Aorta (tissue), 5 donors: ENCODE measurements at places on chromosomes 6 and 20. TPM values are rescaled to one million over a fixed set of nuclear protein-coding genes. Genes with fewer than 3 reads are reported as not detected.
A peak's percentile ranks its signal among the peaks of the same experiment; 100 is the strongest.

DNA sequence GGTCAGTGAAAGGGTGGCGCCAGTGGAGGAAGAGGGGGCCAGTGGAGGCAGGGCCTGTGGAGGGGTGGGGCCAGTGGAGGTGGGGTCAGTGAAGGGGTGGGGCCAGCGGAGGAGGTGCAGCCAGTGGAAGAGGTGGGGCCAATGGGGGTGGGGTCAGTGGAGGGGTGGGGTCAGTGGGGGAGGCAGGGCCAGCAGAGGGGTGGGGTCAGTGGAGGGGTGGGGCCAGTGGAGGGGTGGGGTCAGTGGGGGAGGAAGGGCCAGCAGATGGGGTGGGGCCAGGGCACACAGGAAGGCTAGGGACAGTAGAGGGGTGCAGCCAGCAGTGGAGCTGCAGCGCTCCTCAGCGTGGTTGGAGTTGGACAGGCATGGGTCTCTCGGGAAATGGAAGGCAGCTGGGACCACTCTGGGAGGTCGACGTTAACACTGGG, 18.7 kb downstream of the ADRM1 start:
- no peak overlapping the region for H3K4me3 ChIP-seq
- no peak overlapping the region for H3K27ac ChIP-seq
- no peak for DNase-seq
- no peaks in the 10 kb centered on the region for H3K27me3 ChIP-seq
- no peaks in the 10 kb centered on the region for H3K4me1 ChIP-seq
- peaks cover 15% of the 10 kb centered on the region for H3K36me3 ChIP-seq

- no peak overlapping the region for H3K27ac ChIP-seq
- DNase-seq = no peak
- no peaks in the 10 kb centered on the region for H3K4me1 ChIP-seq
- no peaks in the 10 kb centered on the region for H3K27me3 ChIP-seq
These were observed 69.3 kb downstream of the EYA2 start for GRCh38 chr20:46963758-46964617.

GRCh38 chr6:155883741-155884140, 428.1 kb upstream of the NOX3 start:
- H3K4me3 ChIP-seq = no peak overlapping the region
- no peaks in the 10 kb centered on the region for H3K27me3 ChIP-seq
- H3K4me1 ChIP-seq = no peaks in the 10 kb centered on the region
- H3K36me3 ChIP-seq = no peaks in the 10 kb centered on the region
- no peak overlapping the region for H3K27ac ChIP-seq

- no peak overlapping the region for H3K27ac ChIP-seq
- H3K4me3 ChIP-seq = no peak overlapping the region
- no peaks in the 10 kb centered on the region for H3K4me1 ChIP-seq
- no peak for DNase-seq
- H3K27me3 ChIP-seq = no peaks in the 10 kb centered on the region
These were observed 1410.4 kb downstream of the EPHA7 start for GRCh38 chr6:92008757-92009502.

- no peaks in the 10 kb centered on the region for H3K4me1 ChIP-seq
- DNase-seq = no peak
- no peak overlapping the region for H3K27ac ChIP-seq
- H3K27me3 ChIP-seq = no peaks in the 10 kb centered on the region
- no peaks in the 10 kb centered on the region for H3K36me3 ChIP-seq
- H3K4me3 ChIP-seq = no peak overlapping the region
These were observed 1.7 kb downstream of the SLC22A23 start for GRCh38 chr6:3455147-3455568.

GRCh38 chr6:122075084-122075838, 324.2 kb upstream of the HSF2 start:
- H3K36me3 ChIP-seq = no peaks in the 10 kb centered on the region
- DNase-seq = no peak
- no peaks in the 10 kb centered on the region for H3K4me1 ChIP-seq
- H3K27me3 ChIP-seq = no peaks in the 10 kb centered on the region
- no peak overlapping the region for H3K4me3 ChIP-seq

GRCh38 chr6:108781419-108782100, 66.7 kb upstream of the ARMC2 start:
- no peaks in the 10 kb centered on the region for H3K36me3 ChIP-seq
- no peaks in the 10 kb centered on the region for H3K27me3 ChIP-seq
- no peak overlapping the region for H3K27ac ChIP-seq

DNA sequence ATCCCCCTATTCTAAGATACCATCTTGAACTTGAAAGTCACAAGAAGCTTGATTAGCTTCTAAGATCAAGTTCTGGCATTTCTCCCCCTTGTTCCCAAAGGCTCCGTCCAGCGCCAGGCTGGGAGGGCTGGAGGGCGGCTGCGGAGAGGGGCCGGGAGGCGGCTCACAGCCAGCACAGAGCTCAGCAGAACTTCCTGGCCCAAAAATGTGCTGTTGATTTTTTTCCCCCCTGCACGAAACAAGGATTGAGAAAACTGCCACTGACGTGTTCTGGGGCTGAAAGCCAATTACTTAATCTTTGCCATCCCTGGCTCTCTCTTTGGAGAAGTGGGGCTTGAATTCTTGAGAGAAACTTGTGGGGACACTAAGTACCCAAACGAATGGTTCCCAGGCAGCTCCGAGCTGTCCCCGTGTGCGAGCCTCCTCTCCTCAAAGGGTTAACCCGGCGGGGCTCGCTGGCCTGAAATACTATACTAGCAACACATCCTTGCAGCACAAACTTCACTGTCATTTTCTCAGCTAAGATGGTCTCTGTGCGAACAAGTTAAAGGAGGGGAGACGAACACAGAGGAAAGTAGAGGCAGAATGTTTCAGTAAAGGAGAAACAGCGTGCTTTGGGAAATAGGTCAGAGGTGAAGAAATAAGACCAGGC, 452 bp downstream of the TRAF3IP2 start:
- peak overlapping the region; percentile 43 for H3K4me3 ChIP-seq
- H3K27me3 ChIP-seq = no peaks in the 10 kb centered on the region
- peak; percentile 88 for DNase-seq
- H3K36me3 ChIP-seq = no peaks in the 10 kb centered on the region
- peak overlapping the region; percentile 99 for H3K27ac ChIP-seq
- H3K4me1 ChIP-seq = peaks cover 2% of the 10 kb centered on the region

DNA sequence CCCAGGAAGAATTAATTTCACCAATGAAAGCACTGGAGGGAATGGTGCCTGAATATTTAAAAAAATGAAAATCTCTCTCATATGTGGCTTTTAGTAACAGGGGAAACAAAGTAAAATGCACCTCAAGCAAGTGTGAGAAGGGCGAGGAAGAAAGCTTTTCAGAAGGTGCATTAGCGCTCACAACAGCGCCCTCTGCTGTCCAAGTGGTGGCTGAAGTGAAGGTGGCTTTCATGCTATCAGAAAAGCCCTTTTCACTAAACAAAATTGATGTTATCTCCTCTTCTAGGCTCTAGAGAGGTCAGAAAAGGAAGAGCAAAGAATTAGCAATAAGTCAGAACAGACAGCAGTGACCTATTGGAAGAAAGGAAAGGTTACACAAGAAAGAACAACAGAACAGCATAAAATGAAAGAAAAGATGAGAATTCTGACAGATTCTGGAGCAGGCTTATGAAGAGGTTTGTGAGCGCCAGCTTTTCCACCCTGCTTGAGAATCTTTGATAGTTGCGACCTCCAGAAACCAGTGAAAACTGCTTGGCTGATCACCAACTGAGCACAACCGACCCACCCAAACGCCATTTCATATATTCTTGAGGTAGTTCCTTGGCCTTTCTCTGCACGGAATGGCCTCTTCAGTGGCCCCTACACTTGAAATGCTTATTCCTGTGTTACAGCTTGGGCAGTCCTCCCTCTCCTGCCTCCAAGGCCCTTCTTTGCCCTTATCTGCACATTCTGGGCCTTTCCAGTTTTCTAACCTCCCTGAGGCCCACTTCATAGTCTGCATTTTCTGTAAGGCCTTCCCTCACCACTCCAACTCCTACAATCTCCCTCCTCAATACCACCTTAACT, 45.3 kb downstream of the SMLR1 start:
- no peak overlapping the region for H3K4me3 ChIP-seq
- no peaks in the 10 kb centered on the region for H3K27me3 ChIP-seq
- DNase-seq = peak; percentile 71
- peaks cover 7% of the 10 kb centered on the region for H3K36me3 ChIP-seq
- H3K4me1 ChIP-seq = no peaks in the 10 kb centered on the region

- no peak overlapping the region for H3K27ac ChIP-seq
- H3K4me1 ChIP-seq = peaks cover 3% of the 10 kb centered on the region
- H3K36me3 ChIP-seq = no peaks in the 10 kb centered on the region
- H3K4me3 ChIP-seq = no peak overlapping the region
- DNase-seq = no peak
- no peaks in the 10 kb centered on the region for H3K27me3 ChIP-seq
These were observed 39.0 kb upstream of the PLN start for GRCh38 chr6:118509009-118509617.

GRCh38 chr20:14553774-14554534, 216.5 kb upstream of the FLRT3 start:
- H3K4me3 ChIP-seq = no peak overlapping the region
- H3K36me3 ChIP-seq = no peaks in the 10 kb centered on the region
- H3K4me1 ChIP-seq = no peaks in the 10 kb centered on the region
- no peaks in the 10 kb centered on the region for H3K27me3 ChIP-seq

DNA sequence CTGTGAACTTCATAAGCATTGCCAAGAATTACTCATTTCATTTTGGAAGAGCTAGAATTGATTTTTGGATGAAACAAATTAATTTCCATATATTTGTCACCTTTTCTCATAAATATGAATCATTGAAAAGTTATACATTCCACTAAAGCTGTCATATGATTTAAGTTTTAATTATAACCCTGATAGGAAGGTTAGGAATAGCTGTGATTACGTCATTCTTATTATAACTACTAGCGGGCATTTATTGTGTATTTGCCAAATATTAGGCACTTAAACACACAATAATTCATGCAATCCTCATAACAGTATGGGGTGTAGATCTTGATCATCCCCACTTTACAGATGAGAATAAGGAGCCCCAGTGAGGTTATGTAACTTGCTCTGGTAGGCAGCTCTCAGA, 77.4 kb upstream of the ENPP5 start:
- peaks cover 12% of the 10 kb centered on the region for H3K4me1 ChIP-seq
- H3K36me3 ChIP-seq = no peaks in the 10 kb centered on the region
- no peaks in the 10 kb centered on the region for H3K27me3 ChIP-seq
- H3K4me3 ChIP-seq = no peak overlapping the region
- no peak for DNase-seq

DNA sequence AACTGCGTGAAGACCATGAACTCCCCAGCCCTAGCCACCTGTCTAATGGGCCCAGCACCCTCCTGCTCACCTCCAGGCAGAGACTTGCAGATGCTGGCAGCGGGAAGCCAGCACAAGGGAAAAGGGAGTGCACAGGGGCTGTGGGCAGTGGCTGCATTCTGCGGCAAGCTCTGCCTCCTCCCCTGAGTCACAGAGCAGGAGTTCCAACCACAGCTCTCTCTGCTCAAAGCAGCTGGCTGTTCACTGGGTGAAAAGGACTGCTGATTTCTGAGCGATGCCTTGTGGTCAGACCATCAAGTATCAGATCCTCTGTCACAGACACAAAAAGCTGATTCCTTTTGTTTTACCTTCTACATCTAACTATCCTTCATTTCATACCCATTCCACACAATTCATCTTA, 10.5 kb downstream of the NKX2-2 start:
- H3K36me3 ChIP-seq = no peaks in the 10 kb centered on the region
- DNase-seq = no peak
- no peaks in the 10 kb centered on the region for H3K4me1 ChIP-seq
- H3K27ac ChIP-seq = no peak overlapping the region
- H3K27me3 ChIP-seq = no peaks in the 10 kb centered on the region

DNA sequence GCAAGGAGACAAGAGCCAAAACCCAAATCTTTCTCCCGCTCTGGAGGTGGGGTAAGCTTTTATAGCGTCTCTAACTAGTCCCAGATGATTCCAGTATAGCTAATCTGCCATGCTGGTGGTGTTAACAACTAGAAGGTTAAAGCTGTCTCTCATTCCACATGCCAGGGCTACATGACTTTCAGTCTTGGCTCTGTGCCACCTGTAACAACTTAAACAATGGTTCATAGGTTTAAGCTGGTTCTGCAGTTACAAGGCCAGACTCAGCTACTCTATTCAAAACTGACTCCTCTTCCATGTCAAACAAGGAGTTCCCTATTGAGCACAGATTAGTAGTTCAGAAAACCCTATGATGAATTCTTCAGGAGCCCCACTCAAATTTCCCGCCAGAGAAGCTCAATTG, 128.9 kb downstream of the ELOVL4 start:
- DNase-seq = no peak
- H3K4me3 ChIP-seq = no peak overlapping the region
- no peak overlapping the region for H3K27ac ChIP-seq
- no peaks in the 10 kb centered on the region for H3K36me3 ChIP-seq

- no peaks in the 10 kb centered on the region for H3K4me1 ChIP-seq
- H3K27me3 ChIP-seq = no peaks in the 10 kb centered on the region
- H3K36me3 ChIP-seq = no peaks in the 10 kb centered on the region
- no peak overlapping the region for H3K27ac ChIP-seq
These were observed 107.4 kb downstream of the SAMD5 start for GRCh38 chr6:147615659-147616456.

DNA sequence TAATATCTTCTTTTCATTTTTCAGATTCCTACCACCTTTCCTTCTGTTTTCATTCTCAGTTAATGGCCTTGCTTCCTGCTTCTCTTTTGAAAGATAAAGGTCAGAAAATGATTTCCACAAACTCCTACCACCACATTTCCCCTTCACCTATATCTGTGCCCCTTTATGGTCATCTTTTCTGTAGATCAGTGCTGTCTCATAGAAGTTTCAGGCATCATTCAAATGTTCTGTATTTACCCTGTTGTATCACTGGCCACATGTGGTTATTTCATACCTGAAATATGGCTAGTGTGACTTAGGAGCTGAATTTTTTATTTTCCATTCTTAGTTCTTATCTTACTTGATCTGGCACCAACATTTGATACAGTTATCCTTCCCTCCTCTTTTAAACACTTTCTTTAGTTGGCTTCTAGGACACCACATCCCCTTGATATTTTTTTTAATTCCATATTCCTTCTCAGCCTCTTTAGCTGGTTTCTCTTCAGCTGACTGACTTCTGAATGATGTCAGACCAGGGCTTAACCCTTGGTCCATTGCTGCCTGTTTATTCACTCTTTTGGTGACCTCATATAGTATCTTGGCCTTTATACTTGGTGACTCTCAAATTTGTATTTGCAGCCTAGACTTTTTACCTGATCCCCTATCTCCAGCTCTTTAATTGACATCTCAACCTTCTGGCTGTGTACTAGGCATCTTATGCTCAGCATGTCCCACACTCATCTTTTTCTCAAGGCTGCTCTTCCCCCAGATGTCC, 81.0 kb downstream of the ATRN start:
- no peaks in the 10 kb centered on the region for H3K36me3 ChIP-seq
- DNase-seq = no peak
- H3K27ac ChIP-seq = no peak overlapping the region
- no peak overlapping the region for H3K4me3 ChIP-seq

- DNase-seq = no peak
- no peak within 1 kb of the TSS for H3K27ac ChIP-seq
- H3K27me3 ChIP-seq = no peaks in the 10 kb centered on the region
- H3K36me3 ChIP-seq = no peaks in the 10 kb centered on the region
- no peaks in the 10 kb centered on the region for H3K4me1 ChIP-seq
These were observed at the start of gene VNN1 for GRCh38 chr6:132713352-132714134. TSS of gene VNN1 (minus strand) at chr6:132714055. CDS start at chr6:132714035, 20 bp downstream.

Gene TSBP1
- not detected for total RNA-seq

Gene RIMS1
- 5.7 TPM for total RNA-seq

Gene ULBP3
- 0.39 TPM for total RNA-seq

Gene FOXO3
- total RNA-seq = 66.8 TPM

Gene DOP1A
- 35.1 TPM for total RNA-seq

Gene EYA2
- total RNA-seq = 10.9 TPM

Gene FRMD1
- total RNA-seq = 0.06 TPM

Gene SGK2
- total RNA-seq = 3.4 TPM

Gene TBX18
- 75.2 TPM for total RNA-seq

Gene FAM83D
- total RNA-seq = 3.4 TPM

Gene MUCL3
- total RNA-seq = not detected

Gene TP53TG5
- 0.91 TPM for total RNA-seq
